Activated CD4-positive, alpha-beta memory T cell treated with anti-CD3 and anti-CD28 coated beads, Interleukin-2, amount 10 ng/mL, durations not matched to agents 7 days and 5 days (primary cell): ENCODE measurements at places on chromosomes 7 and 10. TPM values are rescaled to one million over a fixed set of nuclear protein-coding genes. Genes with fewer than 3 reads are reported as not detected.
A peak's percentile ranks its signal among the peaks of the same experiment; 100 is the strongest.

GRCh38 chr10:102758240-102758932 lies 14.6 kb downstream of the WBP1L start:
- no peak for DNase-seq

DNA sequence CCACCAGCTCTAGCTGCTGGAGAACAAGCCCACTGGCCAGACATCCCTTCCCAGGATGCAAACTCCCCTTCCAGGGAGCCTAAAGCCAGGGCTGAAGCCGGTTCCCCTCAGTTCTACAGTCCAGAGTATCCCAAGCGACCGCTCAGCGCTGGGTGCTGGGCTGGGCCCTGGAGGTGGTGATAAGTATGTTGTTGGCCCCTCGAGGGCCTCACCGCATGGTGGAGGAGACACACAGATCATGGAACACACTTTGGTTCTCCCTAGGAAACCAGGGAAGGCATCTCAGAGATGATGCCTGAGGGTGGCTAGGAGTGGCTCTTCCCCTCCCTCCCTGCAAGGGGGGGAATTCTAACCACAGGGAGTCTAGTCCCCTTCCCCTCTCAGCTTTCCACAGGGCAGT lies 4.4 kb downstream of the PODXL start:
- no peak for DNase-seq

GRCh38 chr10:590721-591120 lies 98.7 kb downstream of the DIP2C start:
- no peak for DNase-seq

- DNase-seq, result no peak
These were observed 15.1 kb downstream of the GPR26 start for GRCh38 chr10:123681285-123681684.

- DNase-seq, result no peak
These were observed 16.2 kb upstream of the DNAJB6 start for GRCh38 chr7:157320608-157320980.

- DNase-seq, result no peak
These were observed at the start of gene ADAM12 for GRCh38 chr10:126387931-126388911. Gene ADAM12 (minus strand): TSS chr10:126388477. CDS start chr10:126388145, 332 bp downstream.

DNA sequence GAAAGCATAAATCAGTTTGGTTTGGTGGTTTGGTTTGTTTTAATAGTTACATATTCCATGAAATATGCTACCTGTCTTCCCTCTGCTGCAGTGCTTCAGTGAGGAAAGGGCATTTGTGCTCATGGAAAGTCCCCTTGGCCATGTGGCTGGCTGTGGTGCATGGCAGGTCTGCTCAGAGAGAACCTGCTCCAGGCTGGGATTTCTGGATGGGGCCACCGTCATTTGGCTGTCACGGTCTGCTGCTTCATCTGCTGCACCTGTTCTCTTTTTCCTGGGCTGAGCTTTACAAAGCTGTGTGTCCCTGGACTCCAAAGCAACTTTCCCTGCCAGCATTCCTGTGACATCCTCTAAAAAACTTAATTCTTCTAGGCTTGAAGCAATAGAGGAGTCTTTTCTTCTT lies 8.9 kb downstream of the CDK14 start:
- no peak for DNase-seq

GRCh38 chr7:22123139-22123538 lies 177.4 kb upstream of the CDCA7L start:
- DNase-seq, result no peak

DNA sequence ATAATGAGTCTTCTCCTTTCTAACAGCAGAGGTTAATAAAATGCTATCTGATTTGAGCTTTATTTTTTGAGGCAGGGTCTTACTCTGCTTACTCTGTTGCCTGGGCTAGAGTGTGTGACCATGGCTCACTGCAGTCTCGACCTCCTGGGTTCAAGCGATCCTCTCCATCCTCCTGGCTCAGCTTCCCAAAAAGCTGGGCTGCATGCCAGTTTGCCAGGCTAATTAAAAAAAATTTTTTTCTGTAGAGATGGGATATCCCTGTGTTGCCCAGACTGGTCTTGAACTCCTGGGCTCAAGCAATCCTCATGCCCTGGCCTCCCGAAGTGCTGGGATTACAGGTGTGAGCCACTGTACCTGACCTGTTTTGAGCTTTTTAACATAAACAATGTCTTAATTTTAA lies 56.7 kb downstream of the SCD start:
- no peak for DNase-seq

DNA sequence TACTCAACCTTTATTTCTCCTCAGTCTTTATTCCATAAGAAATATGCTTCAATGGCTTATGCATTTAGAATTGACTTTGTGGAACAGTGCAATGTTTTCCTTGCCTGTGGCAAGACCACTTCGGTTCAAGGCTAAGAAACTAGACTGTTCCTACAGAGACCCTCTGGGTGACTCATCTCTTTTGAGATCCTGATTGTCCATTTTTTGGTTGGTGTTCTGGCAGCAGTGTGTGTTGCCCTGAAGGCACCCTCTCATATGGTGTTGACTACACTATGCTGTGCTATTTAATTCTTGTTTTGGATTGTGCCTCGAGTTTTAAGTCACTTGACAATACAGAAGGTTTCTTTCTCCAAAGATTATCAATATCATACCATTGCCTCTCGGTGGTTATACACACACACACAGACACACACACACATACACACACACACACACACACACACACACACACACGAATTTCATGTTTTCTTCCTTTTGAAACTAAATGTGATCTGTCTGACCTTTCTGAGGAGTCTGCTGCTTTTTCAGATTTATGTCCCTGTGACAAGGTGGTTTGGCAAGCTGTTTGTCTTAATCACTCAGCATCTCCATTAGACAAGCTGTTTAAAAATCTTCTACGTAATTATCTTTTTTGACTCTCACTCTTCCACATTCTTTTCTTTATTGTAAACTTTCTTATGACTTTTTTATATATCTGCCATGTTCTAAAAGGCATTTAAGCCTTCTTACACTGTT lies 187.2 kb downstream of the VTI1A start:
- no peak for DNase-seq

GRCh38 chr7:6831018-6831725 lies 5.1 kb upstream of the CCZ1B start:
- no peak for DNase-seq

- no peak for DNase-seq
These were observed 205.4 kb downstream of the ZMYND11 start for GRCh38 chr10:340646-341045.

- no peak for DNase-seq
These were observed 284.9 kb downstream of the FGFR2 start for GRCh38 chr10:121313119-121313875.

- no peak for DNase-seq
These were observed 3.5 kb downstream of the EPO start for GRCh38 chr7:100723732-100724275.

- no peak for DNase-seq
These were observed 168.3 kb downstream of the BMPER start for GRCh38 chr7:34073676-34074075.

DNA sequence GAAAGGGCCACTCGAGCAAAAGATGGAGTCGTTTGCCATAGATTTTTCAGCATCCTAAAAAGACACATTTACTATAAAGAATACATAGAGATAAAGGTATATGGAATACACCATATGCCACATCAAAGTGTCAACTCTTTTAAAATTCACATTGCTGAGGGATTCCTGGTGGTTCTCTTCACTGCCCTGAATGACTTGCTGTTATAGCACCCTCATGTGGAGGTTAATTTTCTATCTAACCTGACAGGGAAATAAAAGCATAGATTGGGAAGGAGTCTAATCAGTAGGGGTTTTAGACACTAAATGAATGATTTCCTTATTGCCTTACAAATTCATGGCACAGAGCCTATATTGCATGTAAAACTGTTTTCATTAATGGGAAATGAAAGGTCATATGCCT lies 25.9 kb downstream of the DNAH11 start:
- DNase-seq, result no peak

DNA sequence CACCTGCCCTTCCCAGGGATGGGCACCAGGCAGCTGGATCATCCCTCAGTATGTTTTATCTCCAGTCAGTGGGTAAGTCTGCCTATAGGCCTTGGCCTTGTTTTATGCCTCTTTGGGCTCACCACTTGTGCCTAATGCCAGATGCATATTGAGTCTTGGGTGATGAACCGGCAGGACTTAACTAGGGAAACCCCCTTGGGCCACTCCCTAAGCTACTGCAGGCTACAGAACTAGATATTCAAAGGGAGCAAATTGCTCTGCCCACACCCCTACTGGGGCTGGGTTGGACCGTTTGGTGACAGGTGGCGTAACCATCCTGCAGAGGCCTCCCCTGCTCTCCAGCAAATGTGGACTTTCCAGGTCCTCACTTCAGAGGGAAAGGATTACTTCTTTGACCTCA lies 115.7 kb upstream of the GDF10 start:
- no peak for DNase-seq

DNA sequence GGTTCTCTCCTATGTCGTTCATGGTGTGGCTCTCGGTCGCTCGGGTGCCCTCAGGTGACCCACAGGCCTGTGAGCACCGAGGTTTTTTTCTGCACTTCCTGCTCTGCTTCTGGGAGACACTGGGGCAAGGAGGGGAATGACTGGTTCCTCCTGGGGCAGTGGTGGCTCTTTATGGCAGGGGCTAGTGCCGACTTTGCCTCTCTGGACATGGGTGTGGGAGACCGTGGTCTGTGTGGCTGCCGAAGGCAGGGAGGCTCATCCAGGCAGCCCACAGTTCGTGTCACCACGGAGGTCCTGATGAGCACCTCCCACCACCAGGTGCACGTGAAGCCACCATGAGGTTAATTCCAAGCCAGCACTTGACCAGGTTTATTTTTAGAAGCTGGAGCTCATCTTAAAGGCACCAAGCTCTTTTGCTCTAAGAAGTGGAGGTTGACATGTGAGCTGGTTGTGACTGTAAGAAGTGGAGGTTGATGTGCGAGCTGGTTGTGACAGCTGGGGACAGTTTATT lies 24.7 kb upstream of the DPYSL4 start:
- peak; percentile 67 for DNase-seq

DNA sequence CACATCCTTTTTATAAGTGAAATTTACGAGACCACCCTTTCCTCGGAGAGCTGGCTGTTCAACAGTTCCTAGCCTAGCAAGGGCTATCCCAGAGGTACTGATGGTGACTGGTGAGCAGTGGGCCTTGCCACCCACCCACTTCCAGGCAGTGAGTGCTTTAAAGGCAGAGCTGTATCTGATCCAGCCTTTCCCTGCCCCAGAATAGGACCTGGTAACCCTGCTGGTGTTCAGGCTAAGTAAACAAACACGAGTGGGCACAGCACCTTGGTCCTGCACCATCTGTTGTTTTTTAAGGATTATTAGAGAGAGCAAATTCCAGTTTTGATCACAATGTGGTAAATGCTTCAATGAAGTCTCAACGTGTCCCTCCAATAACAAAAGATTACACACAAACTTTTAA lies 75.7 kb downstream of the COBL start:
- no peak for DNase-seq

- DNase-seq, result no peak
These were observed 134.8 kb downstream of the INHBA start for GRCh38 chr7:41568135-41568534.

DNA sequence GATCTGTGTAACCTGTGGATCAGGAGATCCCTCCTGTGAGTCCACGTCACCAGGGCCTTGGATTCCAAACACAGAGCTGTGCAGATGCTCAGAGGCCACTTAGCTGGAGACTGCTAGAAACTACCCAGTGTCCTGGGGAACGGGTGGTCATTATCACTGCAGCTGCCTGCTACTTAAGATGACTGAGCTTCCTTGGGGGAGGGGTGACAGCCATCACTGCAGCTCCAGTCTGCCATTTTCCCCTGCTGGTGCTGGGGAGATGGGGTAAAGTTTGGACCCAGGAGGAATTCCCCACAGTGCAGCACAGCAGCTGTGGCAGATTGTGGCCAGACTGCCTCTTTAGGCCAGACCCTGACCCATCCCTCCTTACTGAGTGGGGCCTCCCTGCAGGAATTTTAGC lies 78.8 kb upstream of the VOPP1 start:
- DNase-seq, result no peak

GRCh38 chr7:26265065-26265464 lies 26.6 kb upstream of the SNX10 start:
- no peak for DNase-seq

GRCh38 chr10:75355706-75356105 lies 45.9 kb downstream of the ZNF503 start:
- no peak for DNase-seq

- no peak for DNase-seq
These were observed 504.3 kb downstream of the DNAJB6 start for GRCh38 chr7:157840914-157841772.

DNA sequence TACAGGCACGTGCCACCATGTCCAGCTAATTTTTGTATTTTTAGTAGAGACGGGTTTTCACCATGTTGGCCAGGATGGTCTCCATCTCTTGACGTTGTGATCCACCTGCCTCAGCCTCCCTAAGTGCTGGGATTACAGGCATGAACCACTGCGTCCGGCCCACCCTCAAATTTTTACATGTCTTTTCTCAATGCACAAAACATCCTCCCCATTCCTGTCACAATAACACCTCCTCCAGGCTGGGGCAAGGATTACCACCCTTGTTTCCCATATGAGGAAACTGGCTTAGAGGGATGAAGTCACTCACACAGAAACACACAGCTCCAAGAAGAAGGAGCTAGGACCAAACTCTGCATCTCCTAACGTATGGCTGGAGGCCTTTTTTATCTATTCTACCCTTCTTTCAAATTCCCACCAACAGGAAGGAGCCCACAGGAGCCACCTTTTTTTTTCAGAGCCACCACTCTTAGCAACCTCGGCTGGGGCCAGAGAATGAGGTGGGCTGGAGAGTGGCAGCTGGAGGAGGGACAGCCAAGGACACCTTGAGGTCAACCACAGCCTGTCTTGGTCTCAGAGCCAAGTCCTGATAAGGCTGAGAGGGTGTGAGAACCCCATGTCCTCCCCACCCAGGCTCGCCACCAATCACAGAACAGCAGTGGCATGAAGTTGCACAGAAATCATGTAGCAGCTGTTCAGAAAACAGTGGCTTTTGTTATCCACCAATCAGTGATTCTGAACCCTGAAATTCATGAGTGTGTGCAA lies 113.1 kb upstream of the PDLIM1 start:
- DNase-seq, result no peak

- no peak for DNase-seq
These were observed 4.1 kb downstream of the ERCC6 start for GRCh38 chr10:49534670-49535381.

DNA sequence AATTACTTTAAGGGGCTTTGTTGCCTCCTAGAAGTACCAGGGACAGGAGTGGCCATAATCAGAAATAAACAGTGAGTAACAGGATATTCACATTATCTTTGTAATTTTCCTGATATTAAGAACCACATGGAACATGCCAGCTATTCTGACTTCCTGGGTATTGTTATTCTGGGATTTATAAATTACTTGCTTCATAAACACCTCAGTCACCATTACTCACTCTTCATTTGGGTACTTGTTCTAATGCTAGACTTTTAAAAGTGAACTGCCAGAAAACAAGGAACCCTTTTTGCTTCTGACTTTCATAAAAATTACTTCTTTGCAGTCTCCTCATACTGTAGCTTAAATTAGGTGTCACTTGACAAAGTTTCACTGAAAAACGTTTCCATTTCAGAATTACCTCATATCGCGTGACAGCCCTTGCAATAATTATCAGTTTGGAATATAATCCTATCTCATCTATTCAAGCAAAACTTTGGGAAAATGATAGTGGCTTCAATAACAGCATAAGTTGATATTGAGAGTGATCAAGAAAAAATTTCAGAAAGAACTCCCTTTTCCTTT lies 29.8 kb downstream of the CABCOCO1 start:
- DNase-seq, result no peak

Gene NUDCD3
- 97.5 TPM for total RNA-seq

Gene MACC1
- total RNA-seq, result 0.18 TPM

Gene EIF3B
- total RNA-seq, result 138 TPM

Gene TRIM73
- total RNA-seq, result 8.5 TPM

Gene KLF14
- total RNA-seq, result not detected

Gene OR13A1
- total RNA-seq, result not detected

Gene NKX6-2
- not detected for total RNA-seq

Gene SRRM3
- not detected for total RNA-seq
